ENCODE measurements at places on chromosomes 2 and 18.

DNA sequence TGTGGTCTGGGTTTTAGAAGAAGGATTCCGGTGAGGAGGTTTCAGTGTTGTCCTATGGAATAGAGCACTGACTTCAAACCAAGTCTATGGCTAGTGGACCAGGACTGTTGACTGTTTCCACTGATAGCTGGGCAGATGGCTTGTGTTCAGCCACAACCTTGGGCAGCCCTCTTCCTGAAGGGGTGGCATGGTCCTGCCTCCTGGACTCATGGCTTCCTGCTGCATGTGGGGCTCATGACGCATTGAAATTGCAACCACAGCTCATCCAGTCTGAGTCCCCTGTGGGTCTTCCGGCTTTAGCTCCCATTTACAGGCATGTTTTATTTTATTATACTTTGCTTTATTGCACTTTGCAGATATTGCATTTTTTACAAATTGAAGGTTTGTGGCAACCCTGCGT is 105.0 kb downstream of the B3GNT2 start:
- no peak for DNase-seq

- DNase-seq: no peak
Measured at GRCh38 chr2:236531996-236532395, 37.6 kb upstream of the ACKR3 start.

DNA sequence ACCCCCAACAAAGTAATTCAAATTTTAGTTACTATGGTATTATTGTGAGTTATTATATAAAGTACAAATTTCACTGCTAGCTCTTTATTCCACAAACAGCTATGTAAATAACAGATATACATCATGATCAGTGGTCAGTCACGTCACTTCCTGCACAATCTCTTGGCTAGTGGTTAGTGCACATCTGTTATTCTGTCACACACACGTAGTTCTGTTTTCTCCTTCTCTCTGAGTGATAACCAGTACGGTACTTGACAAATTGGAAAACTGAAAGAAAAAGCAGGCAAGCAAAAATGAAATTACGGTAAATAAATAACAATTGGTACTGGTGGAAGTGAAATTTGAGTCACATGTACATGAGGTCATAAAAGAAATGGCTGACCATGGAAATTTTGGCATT is 728.7 kb downstream of the CCDC85A start:
- DNase-seq: no peak

GRCh38 chr2:5057891-5058351 is 634.3 kb upstream of the SOX11 start:
- DNase-seq: no peak

GRCh38 chr2:101724125-101724474 is 26.6 kb downstream of the MAP4K4 start:
- DNase-seq: no peak

GRCh38 chr2:51720826-51721225 is 688.9 kb upstream of the NRXN1 start:
- peak; percentile 10 for DNase-seq

GRCh38 chr2:205865056-205865455 is 182.8 kb downstream of the NRP2 start:
- DNase-seq: no peak

DNA sequence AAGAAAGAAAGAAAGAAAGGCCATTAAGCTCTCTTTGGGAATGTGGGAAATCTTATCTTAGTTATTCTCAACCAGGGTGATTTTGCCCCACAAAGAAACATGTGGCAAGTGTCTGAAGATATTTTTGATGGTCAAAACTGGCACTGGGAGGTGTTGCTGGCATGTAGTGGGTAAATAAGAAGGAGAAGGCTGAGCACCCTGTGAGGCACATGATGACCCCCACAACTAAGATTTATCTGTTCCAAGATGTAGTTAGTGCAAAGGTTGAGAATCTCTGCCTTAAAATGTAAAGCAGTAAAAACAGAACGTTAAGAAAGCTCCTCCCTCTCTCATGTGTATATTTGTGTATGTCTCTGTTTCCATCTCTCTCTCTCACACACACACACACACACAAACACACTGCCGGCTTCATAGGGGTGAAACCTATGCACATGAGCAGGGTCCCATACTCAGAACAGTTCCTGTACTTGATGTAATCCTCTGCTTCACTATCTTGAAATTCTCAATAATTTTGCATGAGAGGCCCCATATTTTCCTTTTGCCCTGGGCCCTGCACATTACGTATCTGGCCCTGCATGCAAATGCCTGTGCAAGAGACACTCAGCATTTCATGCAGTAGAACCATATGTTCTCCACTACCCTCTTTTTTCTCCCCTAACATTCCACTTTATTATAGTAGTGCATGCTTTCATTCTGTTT is 94.3 kb downstream of the MREG start:
- DNase-seq: no peak

GRCh38 chr18:65752625-65753325 is 2.0 kb downstream of the CDH7 start:
- no peak for DNase-seq

Measured in fibroblast of pulmonary artery (primary cell).